NCI-H2107 (cell line): ENCODE measurements at places on chromosomes 7 and 10.

GRCh38 chr7:114588506-114588905 is 173.9 kb downstream of the FOXP2 start:
- no peak for DNase-seq

GRCh38 chr7:152481082-152481481 is 45.3 kb upstream of the KMT2C start:
- DNase-seq = no peak

DNA sequence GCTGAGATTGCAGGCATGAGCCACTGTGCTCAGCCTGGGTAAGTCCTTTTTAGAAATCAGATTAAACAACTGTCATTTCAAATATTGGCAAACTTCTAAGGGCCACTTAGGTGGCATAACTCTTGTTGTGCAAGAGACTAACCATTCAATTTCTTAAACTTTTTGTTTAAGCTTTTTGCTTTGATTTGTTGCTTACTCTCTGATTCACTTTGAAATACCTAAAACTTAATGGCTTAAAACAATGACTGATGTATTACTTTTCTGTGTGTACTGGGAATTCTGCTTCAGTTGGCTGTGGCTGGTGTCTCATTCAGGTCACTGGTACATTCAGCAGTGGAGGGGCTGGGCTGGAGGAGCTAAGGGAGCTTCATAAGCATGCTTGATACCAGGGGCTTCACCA is 28.9 kb downstream of the ZNF25 start:
- DNase-seq = no peak

DNA sequence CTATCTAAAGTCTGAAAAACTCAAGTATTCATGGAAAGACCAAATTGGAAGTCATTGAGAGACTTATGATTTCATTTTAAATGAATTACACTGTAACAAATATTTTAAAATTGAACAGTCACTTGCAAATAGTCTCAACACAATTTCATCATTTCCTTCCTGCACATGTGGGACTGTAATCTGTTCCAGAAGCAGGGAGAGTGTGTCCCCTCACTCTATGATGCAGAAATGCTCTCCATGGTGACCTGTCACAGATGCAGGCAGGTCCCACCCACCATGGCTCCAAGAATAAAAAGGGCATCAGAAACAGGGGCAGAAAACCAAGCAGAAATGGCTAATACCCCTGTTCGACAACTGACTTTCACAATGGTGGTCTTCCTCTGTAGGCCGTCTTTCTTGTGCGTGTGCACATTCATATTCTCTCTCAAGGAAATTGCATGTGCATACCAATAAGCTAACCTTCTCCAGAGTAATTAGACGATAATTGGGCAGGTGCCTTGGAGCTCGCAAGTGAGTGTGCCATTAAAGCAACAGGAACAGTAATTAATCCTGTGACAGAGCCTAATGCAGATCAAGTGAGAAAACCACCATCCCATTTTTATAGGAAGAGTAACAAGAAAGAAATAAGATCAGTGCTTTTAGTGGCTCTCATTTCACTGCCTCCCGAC is 170.9 kb downstream of the ZMYND11 start:
- no peak for DNase-seq

- no peak for DNase-seq
Measured at GRCh38 chr7:37081436-37081835, 357.1 kb upstream of the AOAH start.
